Left cardiac atrium (tissue), 4 donors: ENCODE measurements at places on chromosomes 3 and 15. TPM values are rescaled to one million over a fixed set of nuclear protein-coding genes. Genes with fewer than 3 reads are reported as not detected.

HACD2 gene
- total RNA-seq, result 26.6 TPM

PYGO1 gene
- 6.5 TPM for total RNA-seq

P2RY13 gene
- 2.5 TPM for total RNA-seq

CLDN18 gene
- 47.9 TPM for total RNA-seq
